ENCODE measurements at places on chromosomes 6 and 20.
A peak's percentile ranks its signal among the peaks of the same experiment; 100 is the strongest.

DNA sequence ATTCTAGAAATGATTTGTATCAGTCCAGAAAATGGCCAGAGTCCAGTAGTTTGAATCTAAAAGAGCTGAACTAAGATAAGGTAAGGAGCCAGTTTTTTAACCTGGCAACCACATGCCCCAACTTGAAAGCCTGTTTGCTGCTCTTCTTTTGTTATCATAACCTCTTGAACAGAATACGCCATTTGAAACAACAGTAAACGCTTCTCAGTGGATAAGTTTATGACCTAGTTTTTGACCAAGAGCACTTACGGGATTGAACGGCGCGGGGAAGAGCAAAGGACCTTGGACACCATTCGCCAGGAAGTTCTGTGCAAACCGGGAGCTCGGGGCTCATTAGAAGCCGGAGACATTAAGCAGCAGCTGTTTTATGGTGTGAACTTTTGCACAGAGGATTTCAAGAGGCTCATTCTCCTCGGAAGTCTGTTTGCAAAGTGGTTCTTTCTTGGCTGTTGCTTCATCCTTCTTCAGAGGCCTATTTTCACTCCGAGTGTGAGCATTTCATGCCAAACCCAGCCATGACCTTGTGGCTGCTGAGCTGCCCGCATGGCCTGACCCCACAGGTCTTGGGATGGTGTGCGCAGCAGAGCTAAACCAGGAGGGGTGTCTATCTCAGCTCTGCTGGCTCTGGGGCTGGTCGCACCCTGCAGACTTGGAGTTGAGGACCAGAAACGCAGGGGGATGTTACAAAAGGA, 215.1 kb downstream of the SOX4 start:
- DNase-seq: no peak

GRCh38 chr20:33441142-33441955, 2.2 kb downstream of the SNTA1 start:
- DNase-seq: no peak

DNA sequence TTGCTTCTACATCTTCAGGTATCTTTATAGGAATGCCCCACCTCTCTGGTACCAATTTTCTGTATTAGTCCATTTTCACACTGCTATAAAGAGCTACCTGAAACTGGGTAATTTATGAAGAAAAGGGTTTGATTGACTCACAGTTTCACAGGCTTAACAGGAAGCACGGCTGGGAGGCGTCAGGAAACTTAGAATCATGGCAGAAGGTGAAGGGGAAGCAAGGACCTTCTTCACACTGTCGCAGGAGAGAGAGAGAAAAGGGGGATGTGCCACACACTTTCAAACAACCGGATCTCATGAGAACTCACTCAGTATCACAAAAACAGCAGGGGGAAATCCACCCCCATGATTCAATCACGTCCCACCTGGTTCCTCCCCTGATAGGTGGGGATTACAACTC, 24.4 kb upstream of the LY86 start:
- DNase-seq: no peak

- peak; percentile 79 for DNase-seq
These were observed 50.8 kb upstream of the FAM83D start for GRCh38 chr20:38875175-38875993.

- DNase-seq: peak; percentile 49
These were observed 12.1 kb downstream of the TRIM31 start for GRCh38 chr6:30100585-30101443.

DNA sequence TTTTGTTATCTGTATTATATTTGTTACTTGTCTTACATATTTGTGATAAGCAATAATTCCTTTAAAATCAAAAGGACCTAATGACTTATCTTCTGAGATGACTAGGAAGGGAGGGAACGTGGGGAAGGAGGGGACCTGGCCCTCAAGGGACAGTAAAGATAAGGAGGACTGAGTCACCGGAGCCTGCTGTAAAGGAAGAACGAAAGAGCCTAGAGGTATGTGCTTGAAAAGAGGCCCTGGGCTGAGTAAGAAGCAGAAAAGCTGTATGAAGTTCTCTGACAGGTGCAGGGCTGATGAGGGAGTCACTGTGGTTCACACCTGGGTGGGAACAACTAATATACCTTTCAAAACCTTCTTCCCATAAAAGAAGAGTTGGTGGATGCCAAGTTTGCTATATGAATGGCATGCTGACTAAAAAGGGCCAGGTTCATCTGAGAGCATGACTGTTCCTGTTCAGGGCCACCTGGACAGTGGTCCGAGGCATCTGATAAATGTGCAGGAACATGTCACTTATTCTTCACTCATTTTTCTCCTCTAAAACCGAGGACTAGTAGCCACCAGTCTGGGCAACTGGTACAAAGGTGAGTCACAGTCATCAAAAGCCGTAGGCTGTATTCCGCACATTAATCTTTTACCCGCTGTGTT, 111.3 kb downstream of the TNFAIP3 start:
- peak; percentile 21 for DNase-seq

- no peak for DNase-seq
These were observed 260.1 kb upstream of the SGK1 start for GRCh38 chr6:134577998-134578397.

- DNase-seq: no peak
These were observed 56.4 kb upstream of the IYD start for GRCh38 chr6:150312395-150312794.

GRCh38 chr6:28337121-28337520, 1.2 kb upstream of the ZSCAN31 start:
- DNase-seq: no peak

GRCh38 chr6:19869464-19869863, 32.3 kb downstream of the ID4 start:
- DNase-seq: no peak

Data from GM20000 (cell line).